ENCODE measurements at places on chromosomes 12 and 14. TPM values are rescaled to one million over a fixed set of nuclear protein-coding genes. Genes with fewer than 3 reads are reported as not detected.

DNA sequence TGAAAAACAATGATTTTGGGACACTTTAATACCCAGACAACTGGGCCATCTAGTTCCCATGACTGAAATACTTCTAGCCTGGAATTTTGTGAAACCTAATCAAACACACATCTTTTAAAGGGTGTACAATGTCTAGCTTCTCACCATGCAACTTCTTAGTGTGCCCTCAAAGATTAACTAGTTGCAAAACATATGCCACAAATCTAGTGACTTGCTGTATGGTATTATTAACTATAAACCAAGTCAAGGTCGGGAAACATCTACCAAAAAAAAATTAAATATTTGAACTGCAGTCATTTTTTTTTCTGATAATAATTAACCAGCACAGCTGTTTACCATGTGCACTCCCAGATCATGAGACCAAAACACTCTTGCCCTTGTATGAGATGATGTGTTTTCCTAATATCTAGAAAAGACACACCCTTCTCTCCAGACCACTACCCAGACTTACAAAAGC, 171.8 kb upstream of the FOXN3 start:
- peaks cover 83% of the 10 kb centered on the region for H3K36me3 ChIP-seq
- DNase-seq: no peak
- peaks cover 59% of the 10 kb centered on the region for H3K4me1 ChIP-seq
- H3K27ac ChIP-seq: no peak overlapping the region
- H3K27me3 ChIP-seq: no peaks in the 10 kb centered on the region
- H3K4me3 ChIP-seq: no peak overlapping the region

DNA sequence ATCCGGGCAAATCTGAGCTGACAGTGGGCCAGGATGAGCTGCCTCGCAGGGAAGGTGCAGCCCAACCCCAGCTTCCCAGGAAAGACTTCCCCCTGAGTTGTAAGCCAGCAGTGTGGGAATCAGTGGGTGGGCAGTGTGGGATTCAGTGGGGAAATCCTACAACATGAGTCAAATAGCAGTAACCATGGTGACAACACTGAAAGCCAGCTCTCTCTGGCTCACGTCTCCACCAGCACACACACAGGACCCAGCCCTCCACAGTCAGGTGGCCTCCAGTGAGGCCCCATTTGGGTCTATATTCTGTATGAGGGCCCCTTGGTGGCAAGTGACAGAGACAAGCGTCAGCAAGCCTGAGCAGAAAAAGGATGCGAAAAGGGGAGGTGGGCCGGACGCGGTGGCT, 6.0 kb upstream of the LGALS3 start:
- peaks cover 18% of the 10 kb centered on the region for H3K27me3 ChIP-seq
- no peak overlapping the region for H3K27ac ChIP-seq
- no peaks in the 10 kb centered on the region for H3K36me3 ChIP-seq
- H3K4me3 ChIP-seq: no peak overlapping the region
- DNase-seq: no peak

DNA sequence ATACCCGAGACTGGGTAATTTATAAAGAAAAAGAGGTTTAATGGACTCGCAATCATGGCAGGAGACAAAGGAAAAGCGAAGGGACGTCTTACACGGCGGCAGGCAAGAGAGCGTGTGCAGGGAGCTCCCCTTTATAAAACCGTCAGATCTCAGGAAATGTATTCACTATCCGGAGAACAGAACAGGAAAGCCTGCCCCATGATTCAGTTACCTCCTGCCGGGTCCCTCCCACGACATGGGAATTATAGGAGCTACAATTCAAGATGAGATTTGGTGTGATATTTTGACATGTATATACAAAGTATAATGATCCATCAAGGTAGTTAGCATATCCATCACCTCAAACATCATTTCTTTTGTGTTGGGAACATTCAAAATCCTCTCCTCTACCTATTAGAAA, 2.3 kb upstream of the CDCA4 start:
- H3K27ac ChIP-seq: peak overlapping the region; percentile 49
- H3K36me3 ChIP-seq: peaks cover 27% of the 10 kb centered on the region
- no peaks in the 10 kb centered on the region for H3K27me3 ChIP-seq

DNA sequence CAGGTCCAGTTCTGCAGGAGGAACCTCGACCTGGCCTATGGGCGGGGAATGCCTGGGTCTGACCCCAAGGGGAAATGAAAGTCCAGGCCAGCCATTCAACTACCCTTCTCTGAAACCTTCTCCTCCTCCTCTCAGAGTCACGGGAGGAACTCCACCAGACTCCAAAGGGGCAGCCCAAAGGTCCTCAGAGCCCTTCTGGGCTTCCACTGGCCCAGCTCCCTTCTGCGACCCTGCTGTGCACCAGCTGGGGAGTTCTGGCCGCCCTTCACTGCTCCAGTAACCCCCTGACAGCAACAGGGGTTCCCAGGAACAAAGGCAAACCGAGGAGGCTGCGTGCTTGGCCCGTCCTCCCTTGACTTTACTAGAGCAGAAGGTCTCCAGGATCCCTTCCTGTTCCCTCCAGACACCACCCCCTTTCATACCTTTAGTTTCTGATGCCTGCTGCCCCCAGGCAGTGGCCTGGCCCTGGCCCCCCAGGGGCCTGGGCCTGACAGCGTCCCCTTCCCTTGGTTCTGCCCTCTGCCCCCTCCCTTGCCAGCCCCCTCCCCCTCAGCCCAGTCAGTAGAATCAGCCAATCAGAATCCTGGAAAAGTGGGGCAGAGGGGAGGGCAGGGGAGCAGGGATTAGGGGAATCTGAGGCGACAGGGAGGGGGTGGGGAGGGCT, 850 bp upstream of the ZNF385A start:
- H3K4me1 ChIP-seq: peaks cover 11% of the 10 kb centered on the region
- no peaks in the 10 kb centered on the region for H3K27me3 ChIP-seq
- DNase-seq: no peak
- H3K27ac ChIP-seq: no peak overlapping the region
- H3K36me3 ChIP-seq: no peaks in the 10 kb centered on the region

- peak; percentile 40 for DNase-seq
- peaks cover 36% of the 10 kb centered on the region for H3K4me1 ChIP-seq
- peak overlapping the region; percentile 96 for H3K27ac ChIP-seq
- peak overlapping the region; percentile 94 for H3K4me3 ChIP-seq
- H3K27me3 ChIP-seq: peaks cover 4% of the 10 kb centered on the region
Measured at GRCh38 chr14:20469890-20470602, 840 bp downstream of the PNP start.

GRCh38 chr12:108861878-108862587, 4.7 kb upstream of the SSH1 start:
- no peaks in the 10 kb centered on the region for H3K36me3 ChIP-seq
- no peak overlapping the region for H3K27ac ChIP-seq
- DNase-seq: no peak
- no peak overlapping the region for H3K4me3 ChIP-seq

GRCh38 chr14:51219473-51220448, 20.3 kb upstream of the TMX1 start:
- no peaks in the 10 kb centered on the region for H3K36me3 ChIP-seq
- no peak for DNase-seq
- no peak overlapping the region for H3K27ac ChIP-seq
- no peak overlapping the region for H3K4me3 ChIP-seq
- H3K27me3 ChIP-seq: peaks cover 7% of the 10 kb centered on the region

DNA sequence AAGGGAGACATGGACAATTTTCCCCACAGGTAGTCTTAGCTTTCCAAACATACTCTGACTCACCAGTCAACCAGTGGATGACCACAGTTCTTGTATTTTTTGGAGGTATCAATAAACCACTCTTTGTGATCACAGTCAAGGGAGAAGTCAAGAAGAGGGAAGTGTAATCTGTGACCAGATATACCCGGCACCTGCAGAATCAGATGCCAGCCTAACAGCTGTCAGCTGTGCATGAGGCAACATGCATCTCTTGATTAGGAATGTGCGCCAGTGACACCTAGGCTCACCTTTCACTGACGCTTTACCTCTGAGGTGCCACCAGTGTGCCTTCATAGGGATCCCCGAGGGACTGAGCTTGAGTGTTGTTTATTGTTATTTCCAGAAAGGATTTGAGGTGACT, 20.0 kb downstream of the PROX2 start:
- DNase-seq: no peak
- H3K27ac ChIP-seq: no peak overlapping the region
- no peaks in the 10 kb centered on the region for H3K27me3 ChIP-seq

The OTOGL gene
- 0.16 TPM for total RNA-seq

The SDSL gene
- 0.46 TPM for total RNA-seq

The NRL gene
- 1.8 TPM for total RNA-seq

- H3K27me3 ChIP-seq: no peaks in the 10 kb centered on the region
- H3K27ac ChIP-seq: no peak overlapping the region
- H3K36me3 ChIP-seq: no peaks in the 10 kb centered on the region
- H3K4me3 ChIP-seq: no peak overlapping the region
- no peak for DNase-seq
- H3K4me1 ChIP-seq: no peaks in the 10 kb centered on the region
Measured at GRCh38 chr12:63911341-63911740, 66.8 kb downstream of the SRGAP1 start.

DNA sequence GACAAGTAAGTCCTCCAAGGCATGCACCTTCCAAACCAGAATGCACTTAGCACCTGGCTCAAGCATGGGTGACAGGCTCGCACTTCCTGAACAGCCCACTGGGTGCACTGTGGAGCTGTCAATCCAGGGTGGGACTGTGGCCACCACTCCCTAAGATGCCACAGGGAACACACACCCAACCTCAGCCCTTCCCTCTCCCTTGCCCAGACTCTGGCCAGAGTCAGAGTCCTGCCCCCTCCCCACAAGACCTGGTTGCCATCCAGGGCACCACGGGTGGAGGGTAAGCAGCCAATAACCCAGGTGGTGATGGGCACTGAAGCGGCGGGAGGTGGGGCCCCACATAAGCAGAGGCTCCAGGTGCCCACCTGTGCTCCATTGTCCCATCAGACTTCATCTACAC, 160.6 kb downstream of the MYRFL start:
- no peak overlapping the region for H3K4me3 ChIP-seq
- no peak for DNase-seq
- H3K4me1 ChIP-seq: no peaks in the 10 kb centered on the region
- H3K27me3 ChIP-seq: no peaks in the 10 kb centered on the region
- H3K27ac ChIP-seq: no peak overlapping the region

The CARMIL3 gene
- total RNA-seq: 1.7 TPM

The DLGAP5 gene
- 46.0 TPM for total RNA-seq

GRCh38 chr14:73744175-73744867, 30.1 kb upstream of the PNMA1 start:
- peaks cover 88% of the 10 kb centered on the region for H3K4me1 ChIP-seq
- peaks cover 22% of the 10 kb centered on the region for H3K36me3 ChIP-seq
- no peaks in the 10 kb centered on the region for H3K27me3 ChIP-seq
- no peak for DNase-seq
- H3K27ac ChIP-seq: peak overlapping the region; percentile 80

DNA sequence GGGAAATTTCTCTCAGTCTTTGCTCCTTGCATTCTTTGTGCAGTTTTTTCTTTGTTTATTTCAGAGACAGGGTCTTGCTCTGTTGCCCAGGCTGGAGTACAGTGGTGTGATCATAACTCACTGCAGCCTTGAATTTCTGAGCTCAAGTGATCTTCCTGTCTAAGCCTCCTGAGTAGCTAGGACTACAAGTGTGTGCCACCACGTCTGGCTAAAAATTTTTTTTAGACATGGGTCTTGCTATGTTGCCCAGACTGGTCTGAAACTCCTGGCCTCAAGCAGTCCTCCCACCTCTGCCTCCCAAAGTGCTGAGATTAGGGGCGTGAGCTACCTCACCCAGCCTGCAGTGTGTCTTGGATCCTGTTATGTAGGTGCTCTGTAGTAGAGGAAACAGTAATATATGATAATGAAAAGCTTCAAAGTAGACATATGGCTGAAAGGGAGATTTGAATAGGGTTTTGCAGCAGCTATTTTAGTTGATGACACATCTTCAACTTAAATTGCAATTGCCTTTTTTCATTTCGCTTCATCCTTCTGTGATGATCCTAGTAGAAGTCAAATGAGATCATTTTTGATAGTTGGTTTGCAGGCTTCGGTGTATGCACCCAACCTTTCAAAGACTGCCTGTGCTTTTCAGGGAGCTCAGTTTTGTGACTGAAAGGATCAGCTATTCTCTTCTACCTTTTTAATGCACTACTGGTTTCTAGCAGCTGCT, 75.4 kb downstream of the FUT8 start:
- no peaks in the 10 kb centered on the region for H3K27me3 ChIP-seq
- H3K4me3 ChIP-seq: no peak overlapping the region
- H3K36me3 ChIP-seq: peaks cover 37% of the 10 kb centered on the region
- DNase-seq: no peak
- no peak overlapping the region for H3K27ac ChIP-seq

DNA sequence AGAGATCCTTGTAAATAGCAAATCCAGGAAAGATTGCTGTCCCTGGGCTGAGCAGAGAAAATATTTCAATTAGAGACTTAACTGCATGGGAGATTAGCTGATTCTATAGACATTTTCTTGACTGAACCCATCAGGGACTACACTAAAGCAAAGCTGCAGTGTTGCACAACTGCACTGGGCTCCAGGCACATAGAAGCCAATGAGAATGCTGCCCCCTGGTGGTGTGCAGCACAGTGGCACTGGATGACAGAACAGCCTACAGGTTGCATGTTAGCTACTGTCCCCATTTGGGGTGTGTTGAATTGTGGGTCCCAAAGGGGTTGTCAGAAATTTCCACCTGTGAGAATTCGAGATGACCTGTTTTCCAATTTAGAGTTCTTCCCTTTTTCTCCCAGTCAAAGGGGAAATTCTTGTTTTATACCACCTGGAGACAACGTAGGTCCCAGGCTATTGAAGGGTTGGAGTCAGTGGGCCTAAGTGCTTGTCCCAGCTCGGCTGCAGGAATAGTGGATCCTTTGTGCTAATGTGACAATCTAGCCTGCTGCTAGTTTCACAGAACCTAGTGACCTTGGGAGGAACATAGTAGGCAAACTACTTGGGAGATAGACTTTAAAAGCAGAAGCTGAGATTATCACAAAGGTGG, 114.7 kb downstream of the SLC8A3 start:
- peaks cover 16% of the 10 kb centered on the region for H3K27me3 ChIP-seq
- H3K36me3 ChIP-seq: no peaks in the 10 kb centered on the region
- DNase-seq: peak; percentile 12

DNA sequence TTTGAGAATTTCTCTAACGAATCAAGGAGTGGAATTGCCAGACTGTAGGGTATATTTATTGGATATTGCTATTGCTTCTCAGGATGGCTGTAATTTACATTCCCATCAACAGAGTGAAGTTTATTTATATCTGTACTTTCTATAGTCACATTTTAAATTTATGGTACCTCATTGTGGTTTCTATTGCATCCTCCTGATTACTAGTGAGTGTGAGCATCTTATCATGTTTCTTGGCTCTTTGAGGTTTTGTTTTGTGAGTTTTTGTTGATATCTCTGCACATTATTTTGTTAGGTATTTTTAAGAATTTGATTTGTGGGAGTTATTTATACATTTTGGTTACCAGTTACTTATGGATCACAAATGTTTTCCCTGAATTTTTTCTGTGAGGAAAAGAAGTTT, 13.9 kb downstream of the DNM1L start:
- H3K27me3 ChIP-seq: no peaks in the 10 kb centered on the region
- peak overlapping the region; percentile 60 for H3K27ac ChIP-seq
- DNase-seq: no peak
- H3K4me3 ChIP-seq: no peak overlapping the region
